AG04450 (cell line): ENCODE measurements at places on chromosomes 1 and 21.

- no peak for DNase-seq
Observed at GRCh38 chr1:40956407-40956806, 23.1 kb upstream of the CTPS1 start.

DNA sequence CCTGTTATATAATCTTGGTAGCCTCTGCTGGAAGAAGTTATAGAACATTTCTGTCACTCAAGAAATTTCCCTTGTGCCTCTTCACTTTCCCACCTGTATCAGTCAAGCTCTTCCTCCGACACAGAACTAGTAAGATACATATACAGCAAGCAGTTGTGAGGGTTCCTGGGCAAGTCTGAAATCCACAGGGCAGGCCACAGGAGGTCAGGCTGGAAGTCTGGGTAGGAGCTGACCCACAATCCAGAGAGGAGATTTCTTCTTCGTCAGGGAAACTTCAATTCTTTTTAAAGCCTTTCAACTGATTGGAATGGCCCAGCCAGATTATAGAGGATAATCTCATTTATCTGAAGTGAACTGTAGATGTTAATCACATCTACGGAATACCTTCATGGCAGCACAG is 96.4 kb upstream of the FMN2 start:
- no peak for DNase-seq

DNA sequence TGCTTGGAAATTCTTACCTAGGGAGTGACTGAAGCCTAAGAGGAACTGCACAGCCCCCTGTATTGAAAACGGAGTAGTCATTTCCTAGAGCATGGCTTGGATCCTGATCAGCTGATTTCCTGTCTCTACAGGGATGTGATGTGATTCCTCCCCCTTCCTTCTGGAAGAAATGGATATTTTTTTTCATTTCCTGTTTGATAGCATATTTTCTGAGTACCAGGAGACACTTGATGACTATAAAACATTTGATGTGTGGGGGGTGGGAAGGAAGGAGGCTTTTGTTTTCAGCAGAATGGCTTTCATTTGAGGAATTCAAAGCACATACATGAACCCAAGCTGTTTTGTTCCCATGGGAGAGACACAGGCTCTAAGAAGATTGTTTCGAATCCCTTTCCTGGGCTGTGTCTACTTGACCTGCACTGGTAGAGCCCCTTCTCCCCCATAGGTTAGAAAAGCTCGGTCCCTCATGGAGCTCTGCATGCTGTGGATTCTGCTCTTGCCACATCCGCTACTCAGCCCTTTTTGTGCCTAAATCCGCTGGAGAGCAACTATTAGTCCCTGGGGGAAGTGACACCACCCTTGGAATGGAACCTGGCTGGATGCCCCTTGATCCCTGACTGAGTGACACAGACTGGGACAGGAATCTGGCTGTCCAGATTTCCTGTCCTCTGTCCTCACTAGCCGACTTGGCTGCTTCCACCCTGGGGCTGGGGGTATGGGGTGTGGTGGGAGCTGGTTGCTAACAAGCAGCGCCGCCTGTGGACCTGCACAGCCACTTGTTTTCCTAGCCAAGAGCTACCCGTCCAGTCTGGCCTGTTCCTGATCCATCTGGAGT is 71.8 kb upstream of the MACF1 start:
- no peak for DNase-seq

GRCh38 chr21:36207577-36208320 is 51.1 kb downstream of the DOP1B start:
- DNase-seq = no peak

DNA sequence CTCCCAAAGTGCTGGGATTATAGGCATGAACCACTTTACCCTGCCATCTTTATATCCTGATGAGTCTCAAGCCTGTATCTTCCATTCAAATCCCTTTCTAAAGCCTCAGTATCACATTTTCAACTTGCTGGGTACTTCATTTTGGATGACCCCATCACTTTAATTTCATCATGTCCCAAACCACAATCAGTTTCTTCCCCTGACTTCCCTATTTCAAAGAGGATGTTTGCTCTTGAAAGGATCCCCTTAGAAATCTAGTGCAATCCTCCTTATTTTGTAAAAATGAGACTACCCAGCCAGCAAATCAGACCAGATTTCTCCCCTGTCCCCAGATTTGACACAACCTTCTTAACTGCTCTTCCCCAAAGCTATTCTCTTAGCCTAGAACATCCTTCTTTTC is 7.0 kb upstream of the TRIT1 start:
- no peak for DNase-seq

- DNase-seq = peak; percentile 41
Observed at GRCh38 chr1:79355090-79355489, 348.6 kb upstream of the ADGRL4 start.

GRCh38 chr1:157274698-157275534 is 136.7 kb upstream of the ETV3 start:
- no peak for DNase-seq

DNA sequence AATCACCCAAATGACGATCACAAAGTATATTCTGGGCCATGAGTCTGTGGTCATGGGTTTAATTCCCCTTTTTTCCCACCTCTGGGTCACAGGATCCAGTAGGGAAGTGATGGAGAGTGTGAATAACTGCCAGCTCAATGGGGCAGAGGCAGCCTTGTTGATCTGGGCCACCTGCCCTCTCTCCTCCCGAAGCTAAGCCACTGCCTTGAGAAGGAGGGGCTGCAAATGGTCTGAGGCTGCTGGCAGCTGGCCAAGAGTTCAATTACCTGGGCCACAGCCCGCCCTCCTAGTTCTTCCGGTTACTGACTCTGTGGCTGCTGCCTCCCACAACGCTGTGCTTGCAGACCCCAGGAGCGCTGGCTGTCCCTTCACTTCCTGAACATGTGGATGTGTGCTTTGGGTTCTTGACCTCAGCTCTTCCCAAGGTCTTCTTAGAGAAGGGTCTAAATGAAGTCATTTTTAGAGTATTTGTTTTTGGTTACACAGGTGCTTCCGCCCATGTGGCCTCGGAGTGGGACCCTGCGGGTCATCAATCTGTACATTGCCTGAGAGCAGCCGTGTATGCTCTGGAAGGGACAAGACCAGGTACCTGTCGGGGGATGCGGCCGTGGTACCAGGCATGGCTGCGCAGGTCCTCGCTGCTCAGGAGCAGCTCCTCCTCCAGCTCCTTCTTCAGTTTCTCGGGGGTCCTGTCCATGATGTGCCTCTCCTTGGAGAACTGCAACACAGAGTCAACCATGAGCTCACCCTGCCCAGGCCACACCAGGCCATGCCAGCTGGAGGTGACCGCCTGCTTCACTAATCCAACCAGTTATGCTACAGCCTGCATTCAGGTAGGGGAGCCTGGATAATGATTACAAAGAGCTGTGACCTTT is 89.7 kb downstream of the BCAR3 start:
- no peak for DNase-seq
